ENCODE measurements at places on chromosomes 7 and 10.

DNA sequence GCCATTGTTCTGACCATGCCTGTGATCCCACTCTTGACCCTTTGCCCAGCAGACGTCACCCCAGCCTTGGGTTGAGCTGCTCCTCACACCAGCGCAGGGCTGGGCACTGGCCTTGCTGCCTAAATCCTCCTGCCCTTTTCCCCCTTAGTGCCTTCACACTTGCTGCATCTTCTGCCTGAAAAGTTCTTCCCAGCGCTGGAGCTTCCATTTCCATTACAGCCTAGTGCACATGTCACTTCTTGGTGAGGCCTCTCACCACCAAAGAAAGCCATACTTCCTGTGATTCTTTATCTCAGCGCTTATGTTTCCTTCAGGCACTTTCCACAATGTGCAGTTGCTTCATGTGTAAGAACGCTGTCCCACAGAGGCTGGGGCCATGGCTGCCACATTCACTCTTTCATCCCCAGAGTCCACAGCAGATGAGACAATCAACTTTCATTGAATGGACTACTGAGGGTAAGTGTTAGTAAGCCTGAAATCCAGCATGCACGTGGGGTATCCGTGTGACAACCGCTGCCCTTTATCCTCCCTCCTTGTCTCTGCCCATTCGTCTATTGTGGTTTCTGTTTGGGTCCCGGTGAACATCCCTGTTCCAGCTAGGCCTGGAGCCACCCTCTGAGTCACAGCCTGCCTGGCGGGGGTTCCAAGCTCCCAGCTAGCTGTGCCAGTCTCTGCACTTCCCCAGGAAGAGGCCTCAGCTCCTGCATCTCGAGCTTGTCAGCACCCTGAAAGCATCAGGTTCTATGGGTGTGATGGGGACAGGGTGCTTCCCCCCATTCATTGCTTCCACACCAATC, 37.3 kb downstream of the ADRA2A start:
- DNase-seq, result no peak

- DNase-seq, result no peak
Measured at GRCh38 chr7:54180796-54181195, 361.4 kb upstream of the VSTM2A start.

DNA sequence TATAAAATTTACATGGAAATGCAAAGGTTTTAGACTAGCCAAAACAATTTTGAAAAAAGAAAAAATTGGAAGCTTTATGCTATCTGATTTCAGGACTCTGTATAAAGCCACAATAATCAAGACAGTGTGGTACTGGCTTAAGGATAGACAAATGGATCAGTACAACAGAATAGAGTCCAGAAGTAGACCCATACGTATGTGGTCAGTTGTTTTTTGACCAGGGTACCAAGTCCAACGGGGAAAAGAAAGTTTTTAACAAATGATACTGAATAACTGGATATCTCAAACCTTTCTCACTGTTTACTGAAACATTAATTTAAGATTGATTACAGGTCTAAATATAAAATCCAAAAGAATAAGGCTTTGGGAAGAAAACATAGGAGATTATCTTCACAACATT, 79.7 kb downstream of the PODXL start:
- no peak for DNase-seq

DNA sequence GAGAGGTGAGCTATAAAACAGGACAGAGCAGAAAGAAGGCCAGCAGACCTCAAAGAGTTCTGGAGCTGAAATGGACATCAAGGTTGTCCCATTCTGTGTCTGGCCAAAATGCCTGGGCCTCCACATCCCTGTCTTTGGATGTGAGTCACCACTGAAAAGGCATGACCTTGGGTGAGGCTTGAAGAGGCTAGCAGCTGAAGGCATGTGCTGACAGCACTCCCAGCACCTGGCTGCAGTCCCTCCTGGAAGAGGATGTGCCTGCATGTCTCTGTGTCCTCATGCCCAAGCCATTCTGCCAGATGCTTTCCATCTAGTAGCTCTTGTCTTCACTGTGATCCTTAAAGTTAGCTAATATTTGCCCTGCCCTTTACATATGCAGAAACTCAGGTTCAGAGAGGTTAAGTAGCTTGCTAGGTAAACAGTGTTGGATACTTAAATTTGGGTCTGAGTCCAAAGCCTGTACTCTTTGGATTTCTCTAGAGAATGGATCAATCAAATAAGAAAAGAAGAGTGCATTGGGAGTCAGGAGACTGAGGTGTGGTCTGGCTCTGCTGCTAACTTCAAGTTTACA, 35.8 kb downstream of the HECW1 start:
- DNase-seq, result no peak

GRCh38 chr7:111405621-111406020, 156.7 kb downstream of the IMMP2L start:
- no peak for DNase-seq

DNA sequence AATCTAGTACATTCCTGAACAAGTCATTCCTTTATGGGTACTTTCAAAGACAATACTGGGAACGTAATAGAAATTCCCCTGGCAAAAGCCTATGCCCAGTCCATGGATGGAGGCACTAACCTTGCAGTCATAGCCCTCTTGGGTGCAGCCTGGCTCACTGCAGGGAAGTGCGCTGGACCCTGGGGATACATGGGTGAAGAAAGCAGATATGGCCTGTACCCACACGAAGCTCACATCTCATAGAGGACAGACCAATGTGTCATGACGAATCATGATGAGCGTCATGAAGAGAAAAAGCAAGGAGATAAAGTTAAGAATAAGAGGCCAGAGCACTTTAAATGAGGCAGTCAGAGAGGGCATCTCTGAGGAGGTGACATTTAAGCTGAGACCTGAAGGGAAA, 11.8 kb downstream of the PRLHR start:
- no peak for DNase-seq

DNA sequence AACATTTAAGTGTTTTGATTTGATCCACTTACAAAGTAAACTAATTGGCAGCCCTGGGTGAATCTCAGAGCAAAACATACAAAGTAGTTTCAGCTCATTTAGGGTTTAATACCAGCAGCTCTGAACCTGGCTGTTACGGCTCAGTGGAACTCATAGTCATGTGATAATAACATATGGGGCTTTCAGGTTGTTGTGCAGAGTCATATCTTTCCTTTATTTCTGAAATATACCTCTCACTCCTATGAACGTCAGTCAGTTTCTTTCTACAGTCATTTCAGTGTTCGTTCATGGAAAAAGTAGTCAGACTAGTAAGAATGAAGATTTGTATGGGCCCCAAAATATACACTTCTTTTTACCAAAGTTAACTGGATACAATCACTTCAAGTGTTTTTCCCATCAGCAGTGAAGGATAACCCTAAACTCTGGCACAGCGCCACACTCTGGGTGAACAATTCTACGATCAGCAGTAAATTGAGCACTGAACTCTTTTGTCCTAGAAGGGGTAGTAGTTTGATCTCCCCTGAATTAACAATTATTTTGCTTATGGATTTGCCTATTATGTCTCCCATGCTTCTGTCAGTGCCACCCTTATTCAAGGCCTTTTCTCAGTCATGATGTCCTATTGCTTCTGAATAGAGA, 218.6 kb downstream of the THSD7A start:
- DNase-seq, result no peak

- no peak for DNase-seq
Measured at GRCh38 chr7:37713613-37714012, 30.0 kb downstream of the GPR141 start.

GRCh38 chr10:35613597-35614226, 8.6 kb downstream of the GJD4 start:
- DNase-seq, result no peak

DNA sequence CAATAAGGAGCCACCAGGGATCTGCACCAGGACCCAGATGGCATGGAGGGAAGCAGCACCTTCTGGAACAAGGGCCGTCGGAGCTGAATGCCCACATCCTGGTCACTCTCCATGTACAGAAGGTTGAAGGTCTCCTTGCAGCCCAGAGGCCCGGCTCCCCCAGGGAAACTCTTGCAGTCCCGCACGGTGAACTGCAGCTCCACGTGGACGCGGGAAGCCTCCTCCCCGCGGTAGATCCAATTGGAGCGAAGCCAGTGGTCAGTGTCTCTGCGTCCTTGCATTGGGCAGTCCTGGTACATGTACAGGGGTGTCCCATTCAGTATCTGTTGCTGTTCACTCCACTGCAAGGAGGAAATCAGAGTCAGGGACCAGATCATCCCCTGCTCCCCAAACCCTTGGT, 7.4 kb downstream of the EPHA1 start:
- DNase-seq, result no peak

- no peak for DNase-seq
Measured at GRCh38 chr7:78535655-78536054, 737.1 kb downstream of the PHTF2 start.

GRCh38 chr10:10149899-10150298, 867.8 kb upstream of the CELF2 start:
- no peak for DNase-seq

- no peak for DNase-seq
Measured at GRCh38 chr7:20432071-20432470, 101.4 kb downstream of the ITGB8 start.

GRCh38 chr10:69490876-69491275, 39.6 kb downstream of the TSPAN15 start:
- DNase-seq, result no peak

DNA sequence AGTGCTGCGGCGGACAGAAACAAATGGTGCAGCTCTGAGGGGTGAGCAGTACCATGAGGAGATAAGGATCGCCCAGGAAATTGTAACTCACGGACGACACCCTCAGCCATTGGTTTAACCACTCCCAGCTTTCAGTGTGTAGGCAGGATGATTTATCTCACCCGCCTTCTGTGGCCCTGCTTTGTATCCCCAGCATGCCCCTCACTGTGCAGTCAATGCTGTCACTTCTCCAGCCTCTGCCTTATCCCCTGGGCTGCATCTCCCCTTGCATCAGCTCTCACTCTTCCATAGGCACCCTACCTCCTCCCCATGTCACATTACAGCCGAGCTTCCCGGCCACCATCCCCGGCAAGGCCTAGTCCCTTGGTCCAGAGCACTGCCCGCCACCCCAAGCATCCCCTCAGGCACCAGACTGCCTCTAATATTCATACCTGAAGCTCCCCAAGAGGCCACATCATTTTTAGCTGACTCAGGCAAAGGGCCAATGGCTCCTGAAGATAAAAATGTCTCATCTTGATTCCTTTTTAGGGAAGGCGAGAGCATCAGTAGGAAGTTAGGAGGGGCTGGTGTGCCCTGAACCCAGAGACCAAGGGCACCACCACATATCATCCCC, 77.1 kb downstream of the CARD11 start:
- no peak for DNase-seq

DNA sequence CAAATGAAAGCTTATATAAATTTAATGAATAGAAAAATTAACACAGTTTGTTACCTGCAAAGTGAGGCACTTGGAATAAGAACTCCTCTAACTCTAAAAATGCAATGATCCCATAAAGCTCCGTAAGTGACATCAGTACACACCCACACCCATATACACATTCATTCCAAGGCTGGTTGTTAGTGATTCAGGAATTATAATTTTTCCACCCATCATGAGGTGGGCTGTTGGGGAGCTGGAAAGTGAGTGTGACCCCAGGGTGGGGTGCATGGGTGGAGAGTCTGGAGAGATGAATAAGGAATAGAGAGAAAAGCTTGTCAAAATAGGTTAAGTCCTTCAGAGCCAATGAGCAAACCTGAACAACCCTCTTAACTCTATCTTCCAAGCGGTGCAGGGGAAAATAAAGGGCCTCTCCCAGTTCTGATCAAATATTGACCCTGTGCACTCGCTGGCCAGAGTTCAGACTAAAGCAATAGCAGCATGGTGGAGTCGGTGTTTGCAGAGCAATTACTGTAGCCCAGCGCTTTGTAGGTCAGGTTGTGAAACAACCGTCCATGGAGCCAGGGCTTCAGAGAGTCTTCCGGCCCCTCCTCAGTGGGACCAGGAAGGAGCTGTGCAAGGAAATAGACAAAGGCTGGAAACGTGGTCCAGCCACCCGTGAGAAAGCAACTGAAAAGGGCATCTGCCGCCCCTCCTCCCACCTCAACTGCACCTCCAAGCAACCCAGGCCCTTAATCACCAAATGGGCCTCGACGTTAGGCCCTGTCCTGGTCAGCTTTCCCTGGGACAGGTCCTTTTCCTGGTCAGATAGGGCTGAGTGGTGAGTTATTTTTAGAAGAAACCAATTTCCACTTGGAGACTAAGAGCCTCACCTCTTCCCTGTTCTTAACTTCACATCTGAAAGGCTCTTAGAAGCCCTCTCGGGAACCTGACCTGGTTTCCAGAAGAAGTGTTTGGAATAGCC, 61.2 kb downstream of the SH3PXD2A start:
- DNase-seq, result no peak

DNA sequence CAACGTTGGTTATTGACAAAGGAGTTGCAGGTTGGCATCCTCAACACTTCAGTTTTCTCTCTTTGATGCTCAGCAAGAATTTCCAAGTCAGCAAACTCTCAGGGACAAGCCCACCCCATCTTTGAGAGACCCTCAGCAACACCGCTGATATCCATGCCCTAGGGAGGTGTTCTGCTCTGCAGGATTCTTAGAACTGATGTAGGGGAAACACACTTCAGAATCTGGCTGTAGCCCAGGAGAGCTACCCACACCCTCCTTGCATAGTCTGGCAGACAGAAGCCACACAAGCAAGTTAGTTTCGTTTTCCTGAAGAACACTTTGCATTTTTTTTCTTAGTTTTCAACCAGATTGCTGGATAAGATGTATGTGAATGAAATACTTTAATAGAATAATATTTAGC, 822 bp downstream of the SAMD9L start:
- DNase-seq, result peak; percentile 14

- DNase-seq, result no peak
Measured at GRCh38 chr10:714214-714613, 24.7 kb upstream of the DIP2C start.

Data from retina (tissue), 1 donor.